SHP77 (cell line): ENCODE measurements at places on chromosomes 7 and 10.

GRCh38 chr7:29965030-29965429 is 24.6 kb downstream of the SCRN1 start:
- no peak for DNase-seq

DNA sequence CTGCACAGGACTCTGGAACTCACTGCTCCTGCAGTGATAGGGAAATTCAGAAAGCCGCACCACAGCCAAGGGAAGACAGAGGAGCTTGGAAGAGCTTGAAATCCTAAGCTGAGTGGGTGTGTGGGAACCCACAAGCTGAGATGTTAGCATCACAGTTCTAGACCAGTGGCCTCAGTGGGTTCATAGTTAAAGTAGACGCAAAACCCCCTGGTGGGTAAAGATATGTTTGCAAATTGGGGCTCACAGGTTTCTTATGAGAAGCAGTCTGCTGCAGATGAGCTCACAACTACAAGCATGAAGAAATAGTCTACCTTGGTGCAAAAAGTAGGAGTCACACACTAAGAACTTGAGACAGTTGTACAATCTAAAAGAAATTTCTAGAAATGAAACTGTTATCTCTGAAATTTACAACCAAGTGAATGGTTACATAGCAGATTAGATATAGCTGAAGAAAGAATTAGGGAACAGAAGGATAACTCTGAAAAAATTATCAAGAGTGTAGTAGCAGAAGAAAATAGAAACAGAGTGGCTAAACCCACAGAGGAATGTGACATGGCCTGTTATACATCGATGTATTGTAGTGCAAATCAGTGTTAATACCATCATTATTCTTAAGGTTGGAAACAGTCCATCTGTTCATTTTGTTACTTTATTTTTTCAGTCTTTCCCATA is 77.2 kb downstream of the DYNC2I1 start:
- DNase-seq: no peak

- no peak for DNase-seq
These were observed 41.6 kb upstream of the GTF2IRD1 start for GRCh38 chr7:74412056-74412455.

- DNase-seq: no peak
These were observed 6.7 kb downstream of the PNLIPRP2 start for GRCh38 chr10:116627386-116627933.

GRCh38 chr7:74502216-74502891 is 48.6 kb downstream of the GTF2IRD1 start:
- peak; percentile 28 for DNase-seq

DNA sequence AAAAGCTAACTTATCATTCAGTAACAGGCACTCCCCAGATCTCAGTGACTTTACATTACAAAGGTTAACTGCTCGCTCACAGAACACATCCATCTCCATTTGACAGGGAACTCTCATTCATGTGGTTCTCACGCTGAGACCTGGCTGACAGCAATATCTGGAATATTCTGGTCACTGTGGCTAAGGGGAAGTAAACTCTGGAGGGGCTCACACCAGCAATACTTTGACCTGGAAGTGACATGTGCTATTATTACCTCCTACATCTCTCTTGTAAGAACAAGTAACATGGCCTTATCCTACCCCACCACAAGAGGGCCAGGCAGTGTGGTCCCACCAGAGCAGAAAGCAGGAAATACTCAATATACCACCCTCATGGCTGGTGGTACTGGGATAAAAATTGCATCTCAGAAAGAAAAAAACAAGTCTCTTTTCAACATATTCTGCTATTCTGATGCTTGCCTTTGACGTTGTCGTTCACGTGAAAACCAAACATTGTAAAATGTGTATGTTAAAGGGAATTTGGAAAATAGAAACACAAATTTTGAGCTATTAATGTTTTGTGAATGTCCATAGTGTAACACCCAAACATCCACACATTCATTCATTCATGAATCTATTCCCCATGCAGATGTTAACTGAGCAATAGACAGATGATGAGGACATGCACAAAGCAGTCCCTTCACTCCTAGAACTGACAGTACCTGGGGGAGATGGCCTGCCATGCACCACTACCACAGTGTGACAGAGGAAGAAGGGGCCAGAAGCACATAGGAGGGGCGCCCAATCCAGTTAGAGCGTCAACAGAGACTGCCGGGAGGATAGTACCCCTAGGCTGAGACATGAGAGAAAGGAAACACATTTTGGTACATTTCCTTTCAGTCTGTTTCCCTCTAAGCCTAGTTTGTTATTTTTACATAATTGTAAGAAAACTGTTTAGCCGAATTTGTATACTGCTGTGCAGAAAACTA is 166.0 kb upstream of the SP4 start:
- peak; percentile 62 for DNase-seq

DNA sequence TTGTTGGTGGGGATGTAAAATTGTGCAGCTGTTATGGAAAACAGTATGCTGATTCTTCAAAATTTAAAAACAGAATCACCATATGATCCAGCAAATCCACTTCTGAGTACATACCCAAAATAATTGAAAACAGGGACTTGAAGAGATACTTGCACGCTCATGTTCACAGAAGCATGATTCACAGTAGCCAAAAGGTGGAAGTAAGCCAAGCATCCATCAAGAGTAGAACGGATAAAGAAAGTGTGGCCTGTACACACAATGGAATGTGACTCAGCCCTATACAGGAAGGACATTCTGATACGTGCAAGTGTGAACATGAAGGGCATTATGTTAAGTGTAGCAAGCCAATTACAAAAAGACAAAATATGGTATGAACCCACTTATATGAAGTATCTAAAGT is 696.7 kb upstream of the CELF2 start:
- DNase-seq: no peak
